Stimulated activated CD4-positive, alpha-beta T cell treated with anti-CD3 and anti-CD28 coated beads, Interleukin-1b, Interleukin-23, amount 100 ng/mL, for 4 hours (primary cell): ENCODE measurements at places on chromosomes 5 and 9.
A peak's percentile ranks its signal among the peaks of the same experiment; 100 is the strongest.

- DNase-seq, result no peak
Observed at GRCh38 chr5:95619096-95619495, 791 bp upstream of the GPR150 start.

GRCh38 chr5:2752059-2752820, 763 bp upstream of the IRX2 start:
- no peak for DNase-seq

- no peak for DNase-seq
Observed at GRCh38 chr5:135028791-135029476, 5.1 kb downstream of the PITX1 start.

DNA sequence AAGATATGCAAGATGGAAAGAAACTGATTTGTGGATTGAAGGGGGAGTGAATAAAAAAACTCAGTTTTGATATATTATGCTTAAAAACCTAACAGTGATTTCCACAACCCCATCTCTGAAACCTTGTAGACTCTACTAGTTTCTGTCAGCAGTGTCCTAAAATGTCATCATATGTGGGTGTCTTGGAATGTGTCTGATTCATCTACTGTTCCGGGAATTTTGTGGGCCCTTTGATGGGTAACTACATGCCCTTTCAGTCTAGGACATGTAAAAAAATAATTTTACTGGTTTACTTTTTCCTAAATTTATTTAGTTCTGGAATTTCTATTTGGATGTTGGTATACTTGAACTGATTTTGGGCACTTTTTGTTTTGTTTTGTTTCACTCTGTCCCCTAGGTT, 118.9 kb upstream of the NMUR2 start:
- DNase-seq, result no peak

GRCh38 chr5:31113666-31114350, 79.7 kb upstream of the CDH6 start:
- DNase-seq, result no peak

DNA sequence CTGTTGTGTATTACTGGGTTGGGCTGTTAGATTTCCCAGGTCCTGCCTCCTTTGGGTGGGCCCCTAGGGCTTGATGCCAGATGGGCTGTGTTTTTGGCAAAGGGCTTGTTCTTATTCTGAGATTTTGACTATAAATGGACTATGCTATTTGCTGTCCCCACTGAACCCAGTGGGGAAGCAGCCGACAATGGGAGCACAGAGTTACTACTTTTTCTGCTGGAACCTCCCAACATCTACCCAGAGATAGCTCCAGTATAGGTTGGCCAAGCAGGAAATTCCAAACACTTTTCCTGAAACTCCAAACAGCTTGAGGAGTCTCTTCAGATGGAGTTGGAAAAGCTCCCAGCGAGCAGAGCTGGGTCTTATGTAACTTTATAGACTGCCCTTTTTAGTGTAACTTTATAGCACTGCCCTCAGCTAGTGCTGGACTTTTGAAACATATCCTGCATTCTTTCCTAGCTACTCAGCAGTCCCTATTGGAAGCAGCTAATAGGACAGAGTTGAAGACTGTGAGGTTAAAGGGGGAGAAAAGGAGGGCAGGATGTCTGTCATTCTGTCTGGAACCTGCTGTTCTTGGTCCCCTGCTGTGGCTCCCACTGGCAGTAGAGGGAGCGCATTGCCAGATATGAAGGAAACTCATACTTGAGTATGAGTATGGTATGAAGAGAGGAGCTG, 21.0 kb downstream of the RUSC2 start:
- DNase-seq, result no peak

GRCh38 chr9:73683862-73684591, 532.4 kb downstream of the ANXA1 start:
- DNase-seq, result no peak

GRCh38 chr9:74662674-74663073, 165.5 kb downstream of the RORB start:
- no peak for DNase-seq

- peak; percentile 85 for DNase-seq
Observed at GRCh38 chr5:177022386-177023302, at the start of gene ZNF346. Gene ZNF346, plus strand, starts transcription at chr5:177022696. Its CDS starts 43 bp downstream, at chr5:177022739.

- no peak for DNase-seq
Observed at GRCh38 chr5:144451187-144451973, 280.7 kb downstream of the KCTD16 start.

DNA sequence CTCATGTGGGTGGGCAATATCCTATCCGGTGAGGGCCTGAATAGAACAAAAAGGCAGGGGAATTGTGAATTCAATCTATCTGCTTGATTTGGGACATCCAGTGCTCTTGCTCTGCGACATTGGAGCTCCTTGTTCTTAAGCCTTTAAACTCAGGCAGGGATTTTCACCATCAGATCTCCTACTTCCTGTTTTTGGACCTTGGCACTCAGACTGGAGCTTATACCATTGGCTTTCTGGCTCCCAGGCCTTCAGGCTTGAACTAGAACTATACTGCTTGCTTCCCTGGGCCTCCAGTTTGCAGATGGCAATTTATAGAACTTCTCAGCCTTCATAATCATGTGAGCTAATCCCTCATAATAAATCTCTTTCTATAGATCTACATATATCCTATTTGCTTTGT, 134.3 kb upstream of the CLINT1 start:
- no peak for DNase-seq

- DNase-seq, result no peak
Observed at GRCh38 chr9:120983259-120983837, 56.8 kb upstream of the TRAF1 start.

DNA sequence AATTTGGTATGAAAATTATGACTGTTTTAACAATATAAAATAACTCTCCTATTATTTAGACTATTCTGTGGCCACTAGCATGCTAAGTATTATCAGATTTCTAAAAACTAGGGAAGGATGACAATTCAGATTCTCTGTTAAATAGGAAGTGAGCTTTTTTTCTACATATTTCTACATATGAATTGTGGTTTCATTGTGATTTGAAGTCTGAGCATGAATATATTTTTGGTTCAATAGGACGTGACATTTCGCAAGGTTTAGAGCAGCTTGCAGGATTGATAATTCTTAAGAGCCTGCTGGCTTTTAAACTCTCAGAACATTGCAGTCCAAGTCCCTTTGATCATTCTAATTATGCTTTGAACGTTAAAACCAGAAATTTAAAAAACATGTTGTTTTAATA, 82.9 kb downstream of the ADGRV1 start:
- DNase-seq, result no peak

GRCh38 chr5:31408814-31409213, 123.1 kb downstream of the DROSHA start:
- DNase-seq, result no peak

- DNase-seq, result no peak
Observed at GRCh38 chr5:34674187-34674586, 18.1 kb downstream of the RAI14 start.

GRCh38 chr5:24235946-24236345, 408.8 kb downstream of the CDH10 start:
- no peak for DNase-seq

DNA sequence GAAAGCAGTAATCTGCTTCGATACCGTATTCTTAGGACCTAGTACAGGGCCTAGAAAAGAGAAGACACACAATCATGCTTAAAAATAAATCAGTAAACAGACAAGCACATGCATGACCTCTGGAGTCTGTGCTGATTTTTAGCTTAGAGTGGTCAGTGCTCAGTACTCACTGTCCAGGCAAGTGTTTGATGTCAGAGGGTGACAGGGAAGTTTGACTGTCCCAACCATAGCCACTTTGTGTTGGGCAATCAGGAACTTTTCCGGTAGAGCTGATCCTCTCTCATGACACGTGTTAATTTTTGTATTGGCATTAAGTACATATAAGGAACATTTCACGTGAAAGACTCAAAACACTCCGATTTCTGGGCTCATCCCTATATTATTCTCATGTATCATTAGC, 464.7 kb upstream of the KLF4 start:
- DNase-seq, result no peak

- no peak for DNase-seq
Observed at GRCh38 chr5:84436866-84437265, 52.2 kb upstream of the EDIL3 start.

GRCh38 chr5:1526681-1527131, 2.9 kb upstream of the LPCAT1 start:
- no peak for DNase-seq

DNA sequence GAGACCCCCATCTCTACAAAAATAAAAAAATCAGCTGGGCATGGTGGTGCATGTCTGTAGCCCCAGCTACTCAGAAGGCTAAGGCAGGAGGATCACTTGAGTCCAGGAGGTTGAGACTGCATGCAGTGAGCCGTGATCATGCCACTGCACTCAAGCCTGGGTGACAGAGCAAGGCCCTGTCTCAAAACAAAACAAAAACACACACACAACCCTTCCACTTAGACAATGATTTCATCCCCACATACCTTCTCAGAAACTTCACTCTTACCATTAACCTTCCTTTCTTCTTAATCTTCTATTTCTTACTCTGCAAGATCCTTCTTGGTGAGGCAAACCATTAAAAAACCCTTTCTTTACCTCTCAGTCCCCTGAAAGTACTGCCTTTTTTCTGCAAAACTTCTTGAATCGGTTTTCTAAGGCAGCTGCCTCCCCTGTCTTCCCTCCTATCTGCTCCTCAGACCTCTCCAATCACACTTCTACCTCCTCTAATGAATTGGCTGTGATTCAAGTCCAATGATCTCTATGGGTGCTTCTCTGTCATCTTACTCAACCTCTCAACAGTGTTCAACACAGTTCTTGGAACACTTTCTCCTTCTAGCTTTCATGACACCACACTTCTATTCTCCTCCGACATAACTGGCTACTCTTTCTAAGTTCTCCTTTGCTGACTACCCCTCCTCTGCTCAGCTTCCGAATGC, 47.3 kb downstream of the PFDN1 start:
- no peak for DNase-seq

DNA sequence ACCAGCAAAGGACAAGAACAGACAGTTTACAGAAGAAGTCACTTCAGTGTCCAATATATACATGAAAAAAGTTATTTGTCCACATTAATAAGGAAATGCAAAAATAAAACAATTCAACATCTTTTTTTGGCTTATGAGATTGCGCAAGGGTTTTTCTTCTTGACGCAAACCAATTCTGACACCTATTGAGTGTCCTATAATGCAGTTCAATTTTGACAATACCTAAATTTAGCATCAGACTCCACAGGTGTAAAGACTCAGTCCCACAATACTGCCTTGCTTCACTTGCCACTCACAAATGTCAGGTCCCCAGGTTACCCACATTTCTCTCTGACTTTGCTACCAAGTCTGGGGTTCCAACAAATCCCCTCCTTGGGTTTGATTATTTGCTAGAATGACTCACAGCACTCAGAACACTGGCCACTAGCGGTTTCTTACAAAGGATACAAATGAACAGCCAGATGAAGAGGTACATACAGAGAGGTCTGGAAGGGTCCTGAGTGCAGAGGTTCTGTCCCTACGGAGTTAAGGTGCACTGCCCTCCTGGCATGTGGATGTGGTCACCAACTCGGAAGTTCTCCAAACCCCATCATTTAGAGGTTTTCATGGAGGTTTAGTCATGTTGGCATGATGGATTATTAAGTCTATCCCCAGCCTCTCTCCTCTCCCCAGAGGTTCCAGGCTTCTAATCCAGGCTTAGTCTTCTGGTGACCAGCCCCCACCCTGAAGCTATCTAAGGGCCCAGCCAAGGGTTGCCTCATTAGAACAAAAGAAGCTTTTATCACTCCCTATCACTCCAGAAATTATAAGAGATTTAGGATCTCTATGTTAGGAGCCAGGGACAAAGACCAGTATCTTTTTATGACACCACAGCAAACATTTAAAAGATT, 27.0 kb upstream of the SLC22A5 start:
- DNase-seq, result no peak

DNA sequence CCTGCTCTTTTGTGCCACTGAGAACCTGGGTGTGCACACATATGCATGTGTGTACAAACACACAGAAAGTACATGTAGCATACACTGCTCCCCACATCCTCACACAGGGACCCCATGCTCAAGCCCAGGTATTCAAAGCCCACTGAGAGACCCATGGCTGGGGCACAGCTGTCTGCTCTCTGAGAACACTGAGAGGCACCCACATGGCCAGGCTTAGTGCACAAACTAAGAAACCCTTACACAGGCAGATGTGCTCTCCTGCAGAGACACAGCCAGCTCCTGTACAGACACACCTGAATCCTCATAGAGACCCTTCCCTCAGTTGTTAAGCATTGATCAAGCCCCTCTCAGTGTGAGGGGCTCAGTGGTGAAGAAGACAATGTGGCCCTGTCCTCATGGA, 92.5 kb downstream of the CACNA1B start:
- DNase-seq, result no peak

DNA sequence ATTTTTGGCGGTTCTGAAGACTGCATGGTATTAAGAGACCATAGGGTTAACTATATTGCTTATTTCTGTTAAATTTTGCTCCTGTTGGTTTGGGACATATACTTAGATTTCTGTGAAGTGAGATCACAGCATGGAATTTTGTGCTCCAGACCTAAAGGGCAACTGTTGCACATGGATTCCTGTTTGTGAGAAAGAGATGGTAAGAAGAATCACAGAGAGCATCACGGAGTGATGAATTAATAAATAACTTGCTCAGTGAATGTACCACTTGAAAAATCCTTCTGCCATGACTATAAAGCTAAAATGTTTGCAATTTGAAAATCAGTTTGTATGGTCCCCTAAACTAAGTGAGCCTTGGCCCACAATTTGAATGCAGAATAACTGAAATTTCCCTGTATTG, 4.5 kb downstream of the PSAT1 start:
- no peak for DNase-seq

- no peak for DNase-seq
Observed at GRCh38 chr9:129319938-129320481, 141.9 kb upstream of the IER5L start.

DNA sequence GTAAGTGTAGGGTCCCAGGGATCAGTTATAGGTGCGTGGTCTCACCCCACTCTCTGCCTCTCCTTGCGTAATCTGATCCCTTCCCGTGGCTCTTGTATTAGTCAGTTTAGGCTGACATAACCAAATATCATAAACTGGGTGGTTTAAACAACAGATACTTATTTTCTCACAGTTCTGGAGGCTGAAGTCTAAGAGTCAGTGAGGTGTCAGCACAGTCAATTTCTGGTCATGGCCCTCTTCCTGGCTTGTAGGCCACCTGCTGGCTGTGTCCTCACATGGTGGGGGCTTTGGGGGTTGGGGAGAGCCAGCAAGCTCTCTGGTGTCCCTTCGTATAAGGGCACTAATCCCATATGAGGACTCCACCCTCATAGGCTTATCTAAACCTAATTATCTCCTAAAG, 32.3 kb downstream of the CARTPT start:
- DNase-seq, result no peak

DNA sequence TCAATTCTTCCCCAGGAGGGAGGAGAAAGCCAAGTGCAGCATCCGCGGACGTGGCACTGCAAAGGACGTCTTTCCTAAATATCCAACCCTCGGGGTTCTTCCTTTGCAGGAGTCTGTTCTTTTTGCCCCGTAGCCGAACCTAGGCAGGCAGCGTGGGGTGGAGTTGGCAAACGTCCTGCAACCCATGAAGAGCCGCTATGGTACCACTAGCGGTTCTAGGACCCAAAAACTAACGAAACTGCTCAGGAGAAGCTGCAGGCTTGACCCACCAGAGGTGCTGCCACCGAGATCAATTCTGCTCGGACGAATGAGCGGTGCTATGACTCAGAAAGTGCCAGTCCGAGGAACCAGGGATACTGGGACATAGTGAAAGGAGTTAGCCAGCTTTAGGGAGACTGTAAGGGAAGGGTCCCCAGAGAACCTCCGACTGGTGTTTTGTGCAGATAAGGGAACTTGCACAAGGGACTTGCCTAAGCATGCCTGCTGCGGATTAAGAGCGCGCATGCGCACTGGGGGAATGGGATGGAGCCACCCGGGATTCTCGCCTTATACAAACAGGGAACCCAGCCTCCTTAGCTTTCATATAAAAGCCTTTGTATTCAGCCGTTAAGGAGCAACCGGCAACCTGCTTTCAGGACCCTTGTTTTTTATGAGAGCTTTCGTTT, 32.7 kb downstream of the ANXA2R start:
- DNase-seq, result peak; percentile 72

- DNase-seq, result no peak
Observed at GRCh38 chr5:132003170-132003744, 8.2 kb downstream of the ACSL6 start.
